ENCODE measurements at places on chromosomes 2 and 18.

- DNase-seq: no peak
Measured at GRCh38 chr2:66101206-66101605, 333.7 kb upstream of the MEIS1 start.

GRCh38 chr2:160278101-160278878 is 78.2 kb upstream of the ITGB6 start:
- DNase-seq: no peak

GRCh38 chr18:25289001-25289631 is 62.9 kb downstream of the ZNF521 start:
- DNase-seq: no peak

GRCh38 chr2:122114421-122114820 is 359.0 kb downstream of the TSN start:
- DNase-seq: no peak

DNA sequence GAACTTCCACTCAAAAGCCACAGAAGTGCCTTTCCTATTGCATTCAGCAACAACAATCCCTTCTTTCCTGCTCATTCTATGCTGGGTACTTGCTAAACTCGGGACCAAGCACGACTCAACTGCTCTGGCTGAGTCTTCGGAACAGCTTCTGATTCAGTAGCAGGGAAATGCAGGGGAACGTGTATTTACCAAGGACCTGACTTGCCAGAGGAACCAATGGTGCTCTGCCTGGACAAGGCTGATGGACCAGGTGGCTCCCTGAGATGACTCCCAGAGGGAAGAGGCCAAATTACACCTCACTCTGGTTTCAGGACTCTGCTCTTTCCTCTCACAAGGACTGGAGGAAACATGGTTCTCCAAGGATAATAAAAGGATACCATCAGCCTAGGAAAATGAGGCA is 12.2 kb downstream of the CXCR2 start:
- DNase-seq: no peak

GRCh38 chr18:30342675-30343074 is 699.9 kb downstream of the DSC3 start:
- DNase-seq: no peak

DNA sequence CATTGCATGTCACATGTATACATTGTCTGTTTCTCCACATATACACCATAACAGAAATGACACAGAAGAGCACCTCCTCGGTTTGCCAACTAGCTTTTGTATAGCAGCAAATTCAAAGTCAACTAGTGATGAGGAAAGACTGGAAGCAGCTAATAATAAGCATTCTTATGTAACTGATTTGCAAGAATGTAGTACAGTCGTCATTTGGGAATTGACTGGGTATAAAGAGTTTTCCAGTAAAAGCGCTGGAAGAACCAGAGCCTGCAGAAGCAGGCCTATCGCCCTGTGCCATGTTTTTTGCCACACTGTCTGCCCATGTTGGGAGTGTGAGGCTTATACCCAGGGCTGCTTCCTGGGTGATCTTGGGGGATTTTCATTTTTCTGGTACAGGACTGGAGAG is 310.6 kb downstream of the GBX2 start:
- no peak for DNase-seq

DNA sequence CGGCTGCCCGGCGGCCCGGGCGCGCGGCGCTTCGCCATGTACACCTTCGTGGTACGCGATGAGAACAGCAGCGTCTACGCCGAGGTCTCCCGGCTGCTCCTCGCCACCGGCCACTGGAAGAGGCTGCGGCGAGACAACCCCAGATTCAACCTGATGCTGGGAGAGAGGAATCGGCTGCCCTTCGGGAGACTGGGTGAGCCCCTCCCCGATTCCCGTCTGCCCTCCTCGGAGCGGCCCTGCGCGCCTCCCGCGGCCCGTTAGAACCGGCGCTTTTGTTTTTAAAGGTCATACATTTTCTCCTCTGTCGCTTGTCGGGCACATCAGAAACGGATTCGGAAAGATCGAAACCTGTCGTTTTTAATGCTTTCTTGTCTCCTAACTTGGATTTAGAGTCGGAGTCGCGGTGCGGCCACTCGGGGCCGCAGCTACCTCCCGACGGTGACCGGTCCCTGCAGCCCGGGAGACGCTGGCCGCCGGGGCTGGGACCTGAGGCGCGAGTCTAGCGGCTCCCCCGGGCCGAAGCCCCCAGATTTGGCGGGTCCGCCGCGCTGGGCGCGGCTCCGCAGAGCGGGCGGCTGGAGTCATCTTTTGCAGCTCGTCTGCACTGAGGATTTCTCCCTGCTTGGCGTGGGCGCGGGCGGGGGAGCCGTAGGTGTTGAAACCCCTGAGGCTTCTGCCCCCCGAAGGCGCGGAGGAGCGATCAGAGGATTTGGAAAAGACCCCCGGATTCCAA is 519 bp downstream of the TTL start:
- peak; percentile 52 for DNase-seq

- DNase-seq: no peak
Measured at GRCh38 chr2:240347949-240348500, 87.4 kb upstream of the GPC1 start.

- no peak for DNase-seq
Measured at GRCh38 chr18:74773171-74773624, 175.5 kb downstream of the ZNF407 start.

DNA sequence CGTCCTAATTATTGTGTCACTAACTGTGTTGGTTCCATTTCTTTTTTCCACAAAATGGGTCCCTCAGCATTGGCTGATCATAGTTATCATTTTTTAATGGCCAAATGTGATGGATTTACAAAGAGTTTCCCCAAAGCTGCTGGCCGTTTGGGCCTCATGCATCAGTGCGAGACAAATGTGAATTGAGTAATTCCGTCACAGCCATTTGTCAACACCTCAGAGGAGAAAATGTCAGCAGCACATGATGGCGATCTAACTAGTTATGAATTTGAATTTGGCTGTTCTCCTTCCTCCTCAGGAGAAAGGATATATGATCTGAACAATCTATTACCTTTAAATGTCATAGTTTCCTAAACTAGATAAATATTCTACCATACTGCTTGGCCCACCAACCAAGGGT is 54.9 kb upstream of the SP3 start:
- DNase-seq: no peak

DNA sequence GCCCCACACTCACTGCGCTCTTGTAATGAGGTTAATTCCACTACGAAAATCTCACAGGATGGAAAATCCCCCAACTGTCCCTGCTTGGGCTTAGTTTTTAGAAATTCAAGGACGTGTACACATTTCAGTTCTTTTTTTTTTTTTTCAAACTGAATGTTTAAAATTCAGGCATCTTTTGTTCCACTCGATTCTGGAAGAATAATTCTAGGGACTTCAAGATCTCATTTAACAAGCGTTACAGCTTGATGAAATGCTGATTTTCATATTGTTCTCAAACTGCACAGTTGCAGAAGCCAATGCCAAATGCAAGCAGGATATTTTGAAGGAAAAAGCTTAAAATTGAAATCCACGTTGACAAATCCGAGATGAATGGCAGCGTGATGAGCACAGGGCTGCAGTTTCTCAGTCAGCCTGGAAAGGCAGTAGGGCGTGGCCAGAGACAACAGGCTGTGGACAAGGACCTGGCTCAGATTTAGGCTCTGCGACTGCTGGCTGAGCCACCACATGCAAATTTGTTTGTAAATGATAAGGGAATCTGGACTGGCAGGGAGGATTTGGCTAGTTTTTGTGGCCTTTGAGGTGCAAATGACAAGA is 128.1 kb upstream of the MYCN start:
- no peak for DNase-seq

- DNase-seq: peak; percentile 37
Measured at GRCh38 chr2:134718817-134719814, at the start of gene TMEM163. TSS of gene TMEM163 (minus strand) at chr2:134719000.

DNA sequence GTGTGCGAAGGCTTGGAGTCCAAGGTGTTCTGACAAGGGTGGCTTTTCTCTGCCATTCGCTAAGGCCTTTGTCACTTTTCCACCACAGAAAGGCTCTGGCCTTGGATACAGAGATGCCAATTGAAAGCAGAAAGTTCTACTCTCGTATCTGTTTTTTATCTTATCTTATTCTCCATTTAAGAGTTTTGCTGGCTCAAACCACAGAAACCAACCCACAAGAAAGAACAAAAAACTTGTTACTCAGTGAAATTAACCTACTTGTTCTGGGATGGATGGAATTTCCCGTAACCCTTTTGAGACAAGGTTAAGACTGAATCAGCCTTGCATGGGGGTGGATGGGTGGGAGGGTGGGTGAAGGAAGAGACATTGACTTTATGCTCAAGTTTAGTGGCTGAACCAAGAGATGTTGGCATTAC is 221.7 kb downstream of the CDH20 start:
- DNase-seq: no peak

GRCh38 chr2:200774920-200775319 is 36.8 kb upstream of the BZW1 start:
- DNase-seq: no peak

GRCh38 chr2:220785178-220785577 is 786.9 kb downstream of the EPHA4 start:
- DNase-seq: no peak

- DNase-seq: peak; percentile 46
Measured at GRCh38 chr2:236343400-236344161, 79.4 kb upstream of the ASB18 start.

- DNase-seq: no peak
Measured at GRCh38 chr18:50832754-50833153, 12.9 kb upstream of the MRO start.

DNA sequence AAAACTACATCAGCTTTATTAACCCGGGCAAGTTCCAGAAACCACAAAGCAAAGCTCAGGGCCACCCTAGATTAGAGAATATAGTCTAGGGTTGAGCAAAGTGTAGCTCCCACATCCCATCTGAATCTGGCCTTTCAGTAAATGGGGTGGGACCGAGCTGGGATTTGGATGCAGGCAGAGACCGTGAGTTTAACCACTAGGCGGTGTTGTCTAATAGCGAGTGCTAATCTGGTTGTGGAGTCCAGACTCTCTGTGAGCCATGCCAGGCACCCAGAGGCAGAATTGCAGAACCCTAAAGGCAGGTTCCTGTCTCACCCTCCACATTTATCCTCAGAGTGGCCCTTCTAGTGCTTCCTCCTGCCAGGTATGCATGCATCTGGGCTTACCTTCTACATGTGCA is 435.9 kb downstream of the TSN start:
- no peak for DNase-seq

DNA sequence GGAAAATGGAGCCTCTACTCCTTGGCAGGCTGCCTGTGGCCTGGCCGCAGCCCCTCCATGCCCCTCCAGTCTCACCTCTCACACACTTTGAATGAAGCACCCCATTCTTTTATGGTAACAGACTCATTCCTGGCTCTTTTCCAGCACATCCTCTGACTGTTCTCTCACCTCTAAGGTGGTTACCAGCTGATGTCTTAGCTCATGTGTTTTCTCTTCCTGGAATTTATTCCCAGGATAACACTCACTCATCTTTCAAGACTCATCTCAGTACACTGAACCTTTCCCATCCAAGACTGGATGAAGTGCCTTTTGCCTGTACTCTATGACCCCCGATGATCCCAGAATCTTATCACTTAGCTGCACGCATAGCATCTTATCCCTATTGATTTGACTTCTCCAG is 50.6 kb downstream of the SLC9A4 start:
- DNase-seq: no peak

- DNase-seq: no peak
Measured at GRCh38 chr18:76662626-76663025, 159.7 kb upstream of the ZNF236 start.

DNA sequence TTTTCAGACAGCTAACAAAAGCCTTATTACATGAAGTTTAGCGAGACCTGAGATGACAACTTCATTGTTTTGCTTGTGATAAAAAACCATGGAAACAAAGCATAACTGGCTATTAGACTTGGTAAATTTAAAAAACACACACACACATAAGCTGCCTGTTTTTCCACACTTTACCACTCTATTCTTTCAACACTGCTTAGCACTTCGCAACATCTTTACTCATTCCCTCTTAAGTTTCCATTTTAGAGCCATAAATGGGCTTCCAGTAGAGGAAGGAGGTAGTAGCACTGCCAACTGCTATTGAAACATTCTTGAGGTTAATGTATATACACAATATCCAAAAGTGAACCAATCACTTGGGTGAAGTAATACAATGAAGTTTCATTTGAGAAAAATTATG is 54.1 kb downstream of the BAZ2B start:
- DNase-seq: no peak
